Bone marrow (tissue), 2 donors: ENCODE measurements at places on chromosomes 3 and 15.

DNA sequence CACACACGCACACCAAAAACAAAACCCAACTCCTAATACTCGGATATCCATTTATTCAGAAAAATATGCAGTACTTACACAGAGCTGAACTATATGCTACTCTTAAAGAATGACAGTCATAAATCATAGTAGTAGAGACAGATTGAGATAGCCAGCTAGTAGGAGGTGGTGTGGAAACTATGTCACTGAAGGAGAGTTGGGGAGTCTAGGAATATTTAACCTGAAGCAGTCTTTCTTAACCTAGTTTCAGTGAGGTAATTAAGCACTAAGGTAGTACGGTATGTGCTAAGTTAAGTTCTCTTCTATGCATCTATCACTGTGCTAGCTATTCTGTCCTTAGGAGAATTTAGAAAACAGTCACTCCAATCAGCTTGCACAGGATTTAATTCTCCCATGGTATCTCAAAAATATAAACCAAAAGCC lies 54.2 kb downstream of the ANKRD28 start:
- DNase-seq = no peak

GRCh38 chr3:184532940-184533732 lies 28.4 kb upstream of the EPHB3 start:
- no peak for DNase-seq

GRCh38 chr3:167728176-167728575 lies 6.5 kb downstream of the PDCD10 start:
- DNase-seq = no peak

DNA sequence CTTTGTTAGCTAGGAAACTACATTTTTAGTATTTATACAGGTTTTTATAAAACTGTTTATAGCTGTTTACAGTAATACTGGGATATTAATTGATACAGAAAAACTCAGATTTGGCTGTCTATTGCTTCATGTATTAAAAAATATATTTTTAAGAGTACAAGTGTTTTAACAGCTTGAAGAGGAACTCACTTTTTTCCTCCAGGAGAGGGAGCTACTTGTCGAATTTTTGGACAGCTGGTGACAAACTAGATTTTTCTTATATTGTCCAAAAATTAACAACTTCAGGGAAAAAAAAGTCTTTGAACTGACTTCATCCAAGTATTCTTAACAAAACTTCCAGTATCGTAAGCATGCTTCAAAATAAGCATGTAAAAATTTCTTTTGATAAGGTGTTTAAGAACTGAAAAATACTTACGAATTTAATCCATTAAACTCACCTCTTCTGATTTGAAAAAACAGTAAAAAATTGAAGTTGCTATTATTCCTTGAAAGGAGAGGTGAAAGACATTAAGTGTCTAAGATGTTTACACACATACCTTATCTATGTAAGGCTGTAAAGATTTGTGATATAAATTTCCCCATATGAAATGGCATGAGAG lies 4.0 kb downstream of the DIPK2A start:
- peak; percentile 4 for DNase-seq

DNA sequence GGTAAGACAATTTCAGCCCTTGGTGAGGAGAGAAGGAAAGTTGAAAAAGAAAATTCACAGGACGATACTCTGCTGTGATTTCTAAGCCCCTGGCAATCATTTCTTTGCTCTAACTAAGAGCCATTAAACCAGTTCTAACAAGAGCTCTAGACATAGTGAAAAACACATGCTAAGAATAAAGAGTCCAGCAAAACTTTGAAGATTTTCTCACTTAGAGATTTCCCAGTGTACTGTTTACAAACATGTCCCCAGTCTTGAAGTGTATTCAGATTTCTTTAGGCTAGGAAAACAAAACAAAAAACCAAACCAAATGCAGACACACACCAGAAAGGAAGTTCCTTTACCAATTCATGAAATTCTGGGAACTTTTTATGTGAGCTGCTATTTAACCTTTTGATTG lies 325.8 kb downstream of the PTPRG start:
- DNase-seq = no peak

- no peak for DNase-seq
Measured at GRCh38 chr3:123788710-123789109, 95.4 kb downstream of the MYLK start.

DNA sequence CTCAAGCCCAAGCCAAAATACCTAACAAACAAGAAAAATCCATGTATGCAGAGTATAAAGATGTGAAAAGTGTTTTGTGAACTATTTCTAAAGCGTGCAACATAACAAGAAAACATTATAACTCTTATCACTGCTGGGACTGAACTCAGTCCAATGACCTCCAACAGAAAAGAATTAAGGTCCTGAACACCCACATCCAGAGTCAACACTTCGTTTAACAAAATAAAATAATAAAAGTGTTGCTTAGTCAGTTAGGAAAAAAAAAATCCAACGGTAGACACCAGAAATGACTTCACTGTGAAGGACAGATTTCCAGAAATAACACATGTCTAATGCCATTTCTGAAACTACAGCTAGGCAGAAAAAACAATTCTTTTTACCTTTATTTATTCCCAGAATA lies 28.0 kb downstream of the MB21D2 start:
- no peak for DNase-seq

DNA sequence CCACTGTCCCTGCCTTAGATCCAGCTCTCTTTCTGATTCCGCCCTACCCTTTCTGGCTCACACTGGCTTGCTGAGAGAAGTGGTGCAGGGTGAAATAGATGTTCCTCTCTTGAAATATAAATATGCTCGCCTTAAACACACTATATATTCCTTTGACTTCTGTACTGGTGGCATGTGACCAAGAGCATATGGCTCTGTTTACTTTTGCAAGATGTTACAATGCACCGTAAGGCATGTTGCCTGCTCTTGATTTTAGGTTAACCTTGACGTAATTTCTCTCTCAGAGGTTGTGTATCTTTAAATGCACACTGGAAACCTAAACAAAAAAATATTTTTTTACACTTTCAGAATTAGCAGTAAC lies 749 bp downstream of the RSRC1 start:
- no peak for DNase-seq

DNA sequence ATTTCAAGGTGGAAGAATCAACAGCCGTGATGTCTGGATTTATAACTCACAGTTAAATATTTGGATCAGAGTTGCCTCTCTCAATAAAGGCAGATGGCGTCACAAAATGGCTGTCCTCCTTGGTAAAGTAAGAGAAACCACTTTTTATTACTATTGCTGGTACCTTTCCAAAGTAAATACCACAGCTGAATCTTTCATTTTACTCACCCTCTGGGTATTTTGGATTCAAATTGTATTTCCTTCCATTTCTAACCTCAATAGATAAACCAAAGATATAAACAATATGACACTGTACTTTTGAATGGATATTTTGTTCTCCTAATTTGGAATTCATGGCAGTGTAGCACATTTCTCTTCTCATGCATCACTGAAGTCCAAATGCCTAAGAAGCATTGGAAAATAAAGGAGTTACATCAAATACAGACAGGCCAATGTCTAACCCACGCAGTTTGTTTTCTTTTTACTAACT lies 29.5 kb downstream of the KLHL24 start:
- DNase-seq = no peak

GRCh38 chr15:78626381-78626995 lies 5.7 kb upstream of the CHRNA3 start:
- no peak for DNase-seq

DNA sequence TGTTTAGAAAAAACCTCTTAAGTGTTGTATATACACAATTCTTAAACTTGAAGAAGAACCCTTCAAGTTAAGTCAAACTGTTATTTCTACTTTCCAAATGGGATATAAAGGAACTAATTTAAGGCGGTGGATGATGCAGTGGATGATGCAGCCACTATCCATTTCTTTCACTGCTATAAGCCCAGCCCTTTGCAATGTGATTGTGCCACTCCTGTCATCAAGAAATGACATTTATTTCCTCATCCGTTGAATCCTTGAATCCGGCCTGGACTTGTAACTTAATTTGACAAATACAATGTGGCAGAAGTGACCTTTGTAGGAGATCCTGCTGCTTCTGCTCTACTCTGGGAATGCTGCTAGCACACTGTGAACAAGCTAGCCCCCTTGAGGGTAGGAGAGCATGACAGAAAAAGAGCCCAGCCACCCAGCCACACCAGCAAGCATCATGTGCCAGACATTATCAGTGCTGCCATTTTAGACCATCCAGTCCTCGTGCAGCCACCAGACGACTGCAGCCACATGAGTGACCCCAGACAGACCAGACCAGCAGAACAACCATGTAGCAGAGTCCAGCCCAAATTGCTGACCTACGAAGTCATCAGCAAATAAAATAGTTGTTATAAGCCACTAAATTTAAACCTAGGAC lies 47.4 kb downstream of the UACA start:
- no peak for DNase-seq

DNA sequence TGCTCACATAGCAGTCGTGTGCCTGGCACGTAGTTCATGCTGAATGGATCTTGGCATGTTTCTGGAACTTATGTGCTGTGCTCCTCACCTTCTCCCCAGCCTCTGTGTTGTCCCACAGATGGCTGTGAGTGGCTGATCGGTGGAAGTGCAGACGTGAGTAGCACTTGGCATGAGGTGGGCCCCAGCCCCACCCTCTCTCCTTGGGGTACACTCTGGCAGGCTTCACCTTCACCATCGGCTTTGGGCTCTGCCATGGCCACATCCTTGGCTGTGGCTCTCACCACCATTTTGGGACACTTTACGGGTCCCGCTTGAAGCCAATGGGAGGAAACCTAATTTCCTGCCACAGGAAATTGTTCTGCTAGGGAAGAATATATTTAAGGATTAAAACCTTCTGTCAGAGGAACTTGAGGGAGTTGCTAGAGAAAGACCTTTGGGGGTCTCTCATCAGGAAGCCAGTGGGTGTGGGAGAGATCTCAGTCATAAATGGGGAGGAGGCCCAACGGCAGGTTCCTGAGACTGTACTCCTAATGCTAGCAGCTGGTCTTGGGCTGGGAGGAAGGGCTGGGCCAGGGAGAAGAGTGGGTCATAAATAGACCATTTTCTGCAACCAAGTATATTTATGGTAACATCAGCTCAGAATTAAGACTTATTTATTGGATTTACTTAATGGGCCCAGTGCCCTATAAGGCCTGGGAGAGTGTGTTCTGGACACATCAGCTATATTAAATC lies 92.3 kb downstream of the SMAD3 start:
- DNase-seq = no peak

DNA sequence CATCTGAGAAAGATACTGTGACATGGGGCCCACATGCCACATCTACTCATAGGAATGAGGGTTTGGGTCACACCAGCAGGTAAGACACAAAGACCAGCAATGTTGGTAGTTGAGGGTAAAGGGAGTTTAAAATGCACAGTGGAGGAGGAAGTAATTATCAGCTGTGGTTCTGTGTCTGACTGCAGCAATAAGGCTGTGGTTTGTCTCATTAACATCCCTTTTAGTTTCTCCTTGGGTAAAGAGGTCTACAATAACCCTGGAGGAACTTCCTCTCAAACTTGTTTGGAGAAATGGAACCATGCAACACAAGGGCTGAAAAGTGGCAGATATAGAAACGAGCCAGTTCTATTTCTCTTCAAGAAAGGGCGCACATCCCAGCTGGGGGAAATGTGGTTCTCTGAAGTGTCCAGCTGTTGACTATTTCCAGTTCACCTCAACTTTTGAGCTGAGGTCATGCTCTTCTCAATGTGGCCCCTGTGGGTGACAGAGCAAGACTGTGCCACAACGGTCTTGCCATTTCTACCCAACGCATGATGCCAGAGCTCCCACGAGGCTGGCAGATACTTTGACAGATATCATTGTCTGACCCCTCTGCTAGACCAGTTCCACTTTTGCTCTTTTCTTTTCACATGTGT lies 234.3 kb downstream of the SQOR start:
- DNase-seq = no peak

- no peak for DNase-seq
Measured at GRCh38 chr3:89332793-89333192, 225.4 kb downstream of the EPHA3 start.

GRCh38 chr3:37592328-37592727 lies 269.4 kb upstream of the CTDSPL start:
- DNase-seq = no peak

- DNase-seq = no peak
Measured at GRCh38 chr15:95450413-95450812, 880.1 kb upstream of the NR2F2 start.

DNA sequence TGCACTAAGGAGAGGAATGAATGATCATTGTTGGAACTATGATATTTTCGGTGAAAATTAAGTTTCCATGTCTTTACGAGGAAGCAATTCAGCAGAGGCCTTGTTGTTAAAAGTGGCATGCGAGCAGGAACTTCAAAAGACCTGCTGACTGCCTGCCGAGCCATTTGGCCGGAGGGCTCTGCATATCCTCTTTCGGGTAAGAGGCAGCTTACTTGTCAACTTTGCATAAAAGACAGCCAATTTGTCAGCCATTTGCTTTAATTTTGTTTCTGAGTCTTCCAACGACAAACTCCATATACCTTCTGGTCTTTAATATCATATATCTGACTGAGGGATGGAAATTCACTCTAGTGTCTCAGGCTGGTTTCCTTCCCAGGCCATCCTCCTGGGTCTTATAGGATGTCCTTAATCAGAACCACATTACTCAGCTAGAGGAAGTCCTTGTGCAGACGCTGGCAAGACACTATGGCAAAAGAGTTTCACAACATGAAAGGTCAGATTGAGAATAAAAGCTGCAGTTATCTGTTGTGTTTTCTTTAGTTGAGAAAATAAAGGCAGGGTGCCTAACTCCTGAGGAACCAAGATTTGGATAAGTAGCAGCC lies 128.7 kb upstream of the WNT5A start:
- DNase-seq = no peak

DNA sequence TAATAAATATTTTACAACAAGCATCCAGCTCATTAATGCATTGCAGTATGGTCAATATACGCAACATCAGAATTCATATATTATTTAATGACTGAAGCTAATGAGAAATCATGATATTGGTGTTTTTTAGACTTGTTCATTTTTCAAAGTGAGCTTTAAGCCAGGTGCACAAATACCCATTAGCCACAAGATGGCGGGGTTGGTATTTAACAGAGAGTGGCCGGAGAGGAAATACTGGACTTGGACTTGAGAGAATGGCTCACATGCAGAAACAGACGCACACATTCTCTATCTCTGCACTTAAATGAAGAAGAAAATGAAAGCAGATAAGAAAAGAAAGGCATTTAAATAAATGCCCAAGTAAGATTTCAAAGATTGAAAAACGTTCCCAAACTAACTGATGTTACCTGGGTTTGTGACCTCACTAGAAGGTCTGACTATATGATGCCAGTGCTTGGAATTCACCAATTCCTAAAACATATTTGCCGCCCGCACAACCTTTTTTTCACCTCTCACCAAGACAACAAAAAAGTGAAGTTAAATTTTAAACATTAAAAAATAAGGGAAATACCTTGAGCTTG lies 21.2 kb upstream of the CRBN start:
- DNase-seq = no peak

- no peak for DNase-seq
Measured at GRCh38 chr3:127065561-127066290, 82.8 kb downstream of the PLXNA1 start.
